Forelimb muscle (tissue), 1 donor: ENCODE measurements at places on chromosomes 3 and 15. TPM values are rescaled to one million over a fixed set of nuclear protein-coding genes. Genes with fewer than 3 reads are reported as not detected.

C2CD4A gene
- polyA plus RNA-seq: 0.04 TPM

FETUB gene
- polyA plus RNA-seq: not detected

SLC28A2 gene
- 0.13 TPM for polyA plus RNA-seq

ZNF662 gene
- polyA plus RNA-seq: 19.5 TPM

CLDN16 gene
- 0.13 TPM for polyA plus RNA-seq

CTXN2 gene
- not detected for polyA plus RNA-seq

OR5H2 gene
- not detected for polyA plus RNA-seq

ZPLD1 gene
- not detected for polyA plus RNA-seq

PLA2G4E gene
- polyA plus RNA-seq: 2.0 TPM

MITF gene
- polyA plus RNA-seq: 6.8 TPM

HTR3E gene
- not detected for polyA plus RNA-seq

CYP19A1 gene
- 0.73 TPM for polyA plus RNA-seq

FLNB gene
- polyA plus RNA-seq: 43.4 TPM

- DNase-seq: no peak
These were observed 217.6 kb downstream of the KBTBD8 start for GRCh38 chr3:67215690-67216089.

DNA sequence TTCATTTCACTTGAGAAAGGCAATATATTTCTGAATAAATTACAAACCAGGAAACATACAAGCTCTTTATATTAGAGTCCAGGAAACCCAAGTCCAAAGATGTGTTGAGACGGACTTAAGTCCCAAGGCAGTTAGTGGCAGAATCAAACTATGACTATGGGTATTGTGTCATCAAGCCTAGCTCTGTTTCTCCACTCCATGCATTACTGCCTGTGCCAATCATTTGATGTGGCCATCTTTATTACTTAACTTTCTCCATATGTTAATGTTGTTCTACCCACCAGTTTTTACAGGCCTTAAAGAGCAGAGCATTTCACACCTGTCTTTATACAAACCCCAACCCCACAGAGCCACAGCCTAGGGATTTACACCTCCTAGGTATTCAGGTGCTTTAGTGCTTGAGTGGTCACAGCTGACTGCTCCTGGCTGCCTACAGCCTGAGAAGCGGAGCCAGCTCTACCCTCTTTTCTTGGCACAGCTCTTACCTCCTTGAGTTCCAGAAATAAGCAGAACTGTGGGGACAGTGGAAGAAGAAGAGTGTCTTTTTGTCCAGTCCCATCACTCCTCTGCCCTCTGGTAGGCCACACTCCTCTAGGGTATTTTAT is 92.1 kb downstream of the DTWD1 start:
- DNase-seq: no peak

- DNase-seq: no peak
These were observed 68.5 kb downstream of the KCNH8 start for GRCh38 chr3:19216669-19217337.

DNA sequence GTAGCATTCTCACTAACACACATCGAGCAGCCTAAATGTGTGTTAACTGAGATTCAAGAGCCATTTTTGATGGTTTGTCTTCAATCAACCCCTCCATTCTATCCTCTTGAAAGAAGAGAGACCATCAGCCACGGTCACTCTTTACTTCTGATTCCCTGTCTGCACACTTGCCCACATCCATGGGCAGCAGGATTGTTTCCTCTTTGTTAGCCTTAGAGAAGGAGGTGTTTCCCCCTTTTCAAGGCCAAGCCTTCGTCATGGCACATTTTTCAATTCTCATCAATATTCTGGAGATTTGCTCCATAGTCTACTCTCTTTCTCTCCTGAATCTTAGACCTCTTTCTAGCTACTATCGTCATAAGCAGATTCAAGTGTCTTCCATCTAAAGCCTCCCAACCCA is 522.4 kb upstream of the NAALADL2 start:
- no peak for DNase-seq

DNA sequence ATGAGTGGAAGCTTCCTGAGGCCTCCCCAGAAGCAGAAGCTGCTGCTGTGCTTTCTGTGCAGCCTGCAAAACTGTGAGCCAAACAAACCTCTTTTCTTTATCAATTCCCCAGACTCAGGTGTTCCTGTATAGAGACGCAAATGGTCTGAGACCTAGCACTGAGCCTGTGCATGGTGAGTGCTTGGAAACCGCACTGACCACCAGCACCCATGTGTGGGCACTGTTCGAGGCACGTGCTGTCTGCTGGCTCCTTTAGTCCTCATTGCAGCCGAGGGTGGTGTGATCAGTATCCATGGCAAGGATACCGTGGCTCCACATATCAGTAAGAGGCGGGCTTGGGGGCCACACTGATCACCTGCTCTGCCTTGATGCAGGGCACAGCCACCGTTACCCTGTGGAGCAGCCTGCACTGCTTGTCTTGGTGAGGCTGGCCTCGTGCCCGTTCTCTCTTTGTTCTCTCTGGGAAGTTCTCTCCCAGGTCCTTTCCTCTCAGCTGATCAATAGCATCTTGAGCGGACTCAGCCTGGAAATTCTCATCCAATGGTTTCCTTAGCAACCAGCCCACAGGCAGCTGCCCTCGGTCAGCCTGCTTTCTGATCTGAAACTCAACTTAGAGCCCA is 101.0 kb downstream of the PLXNA1 start:
- no peak for DNase-seq

DNA sequence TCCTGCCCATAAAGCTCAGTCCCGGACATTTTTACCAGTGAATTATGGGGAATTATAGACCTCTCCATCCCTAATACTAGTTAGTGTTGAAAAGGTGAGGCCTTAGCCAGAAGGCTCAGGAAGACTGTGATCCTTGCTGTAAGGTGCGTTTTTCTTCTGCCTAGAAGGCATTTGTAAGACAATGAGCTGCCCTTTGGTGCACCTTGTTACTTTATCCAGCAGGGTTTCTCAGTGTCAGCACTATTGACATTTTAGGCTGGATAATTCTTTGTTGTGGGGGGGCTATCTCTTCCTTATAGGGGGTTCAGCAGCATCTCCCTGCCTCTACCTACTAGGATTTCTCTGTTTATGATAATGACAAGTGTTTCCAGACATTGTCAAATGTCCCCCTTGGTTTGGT is 108.1 kb upstream of the ABHD17C start:
- DNase-seq: no peak

- DNase-seq: peak; percentile 68
These were observed 29.7 kb upstream of the STRIT1 start for GRCh38 chr3:155323063-155323666.

DNA sequence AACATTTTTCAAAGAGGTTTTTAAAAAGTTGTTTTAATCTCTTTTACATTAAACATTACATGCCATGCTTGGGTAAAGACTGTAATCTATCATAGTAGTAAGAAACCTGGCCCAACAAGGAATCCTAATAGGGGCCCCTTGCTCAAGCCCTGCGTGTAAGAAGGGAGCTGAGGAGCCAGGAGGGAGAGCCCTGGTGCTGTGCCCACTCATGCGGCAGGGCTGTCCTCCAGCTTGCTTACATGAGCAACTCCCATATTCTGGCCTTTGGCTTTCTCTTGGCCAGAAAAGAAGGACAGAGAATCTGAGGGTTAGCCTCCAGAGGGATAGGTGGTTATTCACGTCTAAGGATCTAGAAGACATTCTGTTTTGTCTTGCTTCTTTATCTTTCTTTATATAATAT is 49.8 kb downstream of the KBTBD12 start:
- no peak for DNase-seq

GRCh38 chr15:45993072-45993471 is 358.2 kb downstream of the SQOR start:
- DNase-seq: no peak

GRCh38 chr15:90799639-90800170 is 68.7 kb upstream of the FURIN start:
- no peak for DNase-seq

- no peak for DNase-seq
These were observed 126.0 kb upstream of the CCNL1 start for GRCh38 chr3:157285966-157286365.

DNA sequence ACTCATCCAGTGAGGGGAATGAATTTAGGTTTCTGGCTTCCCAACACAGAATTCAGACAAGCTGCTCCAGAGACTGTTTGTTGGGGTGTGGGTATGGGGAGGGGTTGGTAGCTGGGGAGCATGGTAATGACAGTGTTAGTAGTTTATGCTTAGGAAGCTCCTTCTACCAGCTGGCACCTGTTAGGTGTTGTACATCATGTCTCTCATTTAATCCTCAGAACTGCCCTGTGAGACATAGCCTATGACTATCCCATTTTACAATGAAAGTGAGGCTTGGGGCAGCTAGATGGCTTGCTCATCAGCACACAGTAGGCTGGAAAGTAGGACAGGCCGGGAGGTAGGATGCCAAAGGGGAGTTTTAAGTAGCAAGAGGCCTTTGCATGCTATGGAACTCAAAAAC is 2.5 kb downstream of the EIF4E3 start:
- DNase-seq: no peak

GRCh38 chr3:14550651-14551611 is 10.8 kb upstream of the GRIP2 start:
- no peak for DNase-seq

- no peak for DNase-seq
These were observed 71.0 kb downstream of the TRIM42 start for GRCh38 chr3:140748903-140749302.

- no peak for DNase-seq
These were observed 58.5 kb downstream of the STARD5 start for GRCh38 chr15:81265256-81265943.

DNA sequence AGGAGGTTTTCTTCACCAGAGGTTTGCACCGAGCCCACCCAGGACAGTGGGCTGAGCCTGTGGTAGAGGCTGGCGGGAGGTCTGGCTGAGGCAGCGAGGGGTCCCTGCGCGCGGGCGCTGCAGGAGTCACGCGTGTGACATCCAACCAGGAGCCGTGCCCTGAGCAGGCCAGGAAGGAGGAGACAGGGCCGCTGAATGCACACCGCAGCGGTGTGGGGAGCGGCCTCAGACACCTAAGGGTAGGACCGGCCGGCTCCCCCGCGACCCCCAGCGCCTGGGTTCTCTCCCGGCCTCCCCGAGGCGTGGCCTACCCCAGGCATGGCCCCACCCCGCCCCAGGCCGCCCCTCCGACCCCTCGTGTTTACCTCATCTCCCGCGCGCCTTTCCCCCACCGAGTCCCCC is 412 bp downstream of the SLC41A3 start:
- DNase-seq: no peak

GRCh38 chr3:14461748-14462324 is 59.4 kb downstream of the SLC6A6 start:
- DNase-seq: no peak

DNA sequence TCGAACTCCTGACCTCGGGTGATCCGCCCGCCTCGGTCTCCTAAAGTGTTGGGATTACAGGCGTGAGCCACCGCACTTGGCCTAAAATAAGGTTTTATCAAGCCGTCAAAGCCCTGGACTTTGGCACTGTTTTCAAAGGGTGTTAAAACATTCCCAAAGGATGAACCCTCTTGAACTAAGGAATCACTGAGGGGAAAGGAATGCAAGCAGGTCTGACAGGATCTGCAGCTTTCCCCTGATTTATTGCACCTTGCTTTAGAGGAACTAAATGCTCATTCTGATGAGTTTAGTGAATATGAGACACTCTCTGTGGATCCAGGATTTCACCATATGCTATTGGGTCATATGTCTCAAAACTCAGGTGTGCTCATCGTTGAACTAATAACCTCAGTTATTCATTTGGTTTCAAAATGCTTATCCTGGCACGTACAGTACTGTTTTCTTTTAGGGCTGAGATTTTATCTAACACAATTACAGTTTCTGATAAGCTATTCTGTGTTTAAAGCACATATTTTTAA is 63.0 kb upstream of the TSC22D2 start:
- DNase-seq: no peak

GRCh38 chr3:189041482-189042090 is 130.2 kb upstream of the TPRG1 start:
- DNase-seq: no peak

GRCh38 chr3:23566499-23566898 is 239.3 kb upstream of the UBE2E1 start:
- no peak for DNase-seq

GRCh38 chr3:136885357-136886213 is 23.6 kb downstream of the NCK1 start:
- no peak for DNase-seq

- no peak for DNase-seq
These were observed 502.9 kb upstream of the THBS1 start for GRCh38 chr15:39078026-39078425.

DNA sequence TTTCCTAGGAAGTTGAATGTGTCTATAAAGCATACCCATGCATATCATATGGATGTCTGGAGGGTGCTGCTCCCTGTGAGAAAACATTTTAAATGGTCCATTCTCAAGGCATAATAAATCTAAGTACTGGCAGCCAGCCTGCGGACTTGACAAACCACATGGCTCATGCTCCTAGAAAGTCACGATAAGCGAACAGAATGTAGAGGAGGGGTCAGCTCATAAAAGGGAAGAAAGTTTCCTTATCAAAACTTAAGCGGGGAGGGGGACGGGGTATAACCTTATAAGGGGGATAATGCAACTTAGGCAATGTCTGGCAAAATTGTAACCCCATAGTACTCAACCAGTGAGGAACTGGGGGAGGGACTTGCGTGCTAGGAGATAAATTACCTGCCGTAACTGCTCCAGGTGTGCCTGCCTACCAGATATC is 159.8 kb upstream of the LMCD1 start:
- no peak for DNase-seq

DNA sequence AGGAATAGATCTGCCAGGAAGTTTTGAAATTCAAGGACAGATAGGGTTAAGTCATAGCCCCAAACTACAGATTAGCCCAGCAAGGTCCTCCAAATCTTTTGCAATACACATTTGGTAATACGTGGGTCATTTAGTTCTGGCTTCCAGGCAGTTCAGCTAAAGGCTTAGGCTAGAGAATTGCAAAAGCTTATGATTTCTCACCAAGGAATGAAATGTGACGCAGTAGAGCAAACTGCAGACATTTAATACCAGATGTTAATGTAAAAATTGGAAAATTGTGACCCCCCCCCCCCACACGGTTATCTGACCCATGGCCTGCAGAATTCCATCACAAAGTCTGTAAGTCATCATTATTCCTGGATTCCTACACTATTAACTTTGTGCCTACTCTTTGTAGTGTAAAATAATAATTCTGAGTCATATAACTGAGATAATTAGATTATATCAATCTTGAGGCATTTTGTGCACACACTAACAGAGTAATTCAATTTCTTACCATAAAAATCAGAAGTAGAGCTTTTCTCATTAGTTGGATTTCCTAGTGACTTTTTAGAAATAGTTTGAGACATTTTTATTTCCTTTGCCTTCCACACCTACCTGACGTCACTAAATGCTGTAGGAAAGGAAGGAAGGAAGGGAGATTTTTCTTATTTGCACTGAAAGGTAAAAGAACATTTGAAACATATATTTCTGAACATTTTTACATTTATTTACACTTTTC is 235.2 kb downstream of the DTWD1 start:
- DNase-seq: no peak
